Substantia nigra (tissue), 51 donors: ENCODE measurements at places on chromosomes 12 and 14.

DNA sequence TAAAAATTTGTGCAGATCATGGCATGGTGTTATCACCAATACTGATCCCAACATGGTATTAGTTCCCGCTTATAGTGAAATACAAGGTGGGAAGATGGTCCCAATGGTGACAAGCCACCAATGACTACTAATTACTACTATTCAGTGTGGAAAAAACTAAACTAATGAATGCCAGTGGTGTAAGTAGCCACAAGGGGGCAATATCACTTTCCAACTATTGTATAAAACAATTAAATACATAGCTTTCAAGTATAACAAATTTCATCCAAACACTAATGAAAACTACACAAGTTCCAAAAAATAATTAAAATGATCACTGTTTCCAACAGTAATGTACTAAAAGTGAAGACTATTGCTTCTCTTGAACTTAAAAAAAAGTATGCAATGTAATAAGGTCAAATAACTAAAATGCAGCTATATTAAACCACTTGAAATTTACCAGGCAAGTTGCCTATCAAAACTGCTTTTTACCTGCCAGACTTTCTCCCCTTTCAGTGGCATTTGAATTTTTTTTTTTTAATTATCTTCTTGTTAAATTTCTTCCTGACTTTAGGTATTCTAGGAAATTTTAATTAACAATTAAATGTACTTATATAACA, 58.0 kb downstream of the PAPLN start:
- no peak for DNase-seq

DNA sequence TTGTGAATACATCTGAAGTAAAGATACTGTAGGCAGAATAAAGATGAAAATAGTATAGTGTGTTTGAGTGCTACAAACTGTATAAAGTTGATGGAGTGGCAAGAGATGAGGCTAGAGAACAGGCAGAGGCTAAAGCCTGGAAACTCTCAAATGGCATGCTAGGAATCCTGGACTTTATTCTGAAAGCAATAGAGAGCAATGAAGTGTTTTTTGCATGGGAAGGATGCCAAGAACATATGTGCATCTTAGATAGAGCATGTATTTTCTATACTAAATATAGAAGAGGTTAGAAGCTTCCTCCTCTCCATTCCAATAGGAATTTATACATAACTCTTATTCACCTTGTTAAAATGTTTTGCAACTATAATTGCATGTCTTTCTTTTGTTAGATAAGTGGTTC, 86.3 kb upstream of the TMTC2 start:
- DNase-seq: no peak

DNA sequence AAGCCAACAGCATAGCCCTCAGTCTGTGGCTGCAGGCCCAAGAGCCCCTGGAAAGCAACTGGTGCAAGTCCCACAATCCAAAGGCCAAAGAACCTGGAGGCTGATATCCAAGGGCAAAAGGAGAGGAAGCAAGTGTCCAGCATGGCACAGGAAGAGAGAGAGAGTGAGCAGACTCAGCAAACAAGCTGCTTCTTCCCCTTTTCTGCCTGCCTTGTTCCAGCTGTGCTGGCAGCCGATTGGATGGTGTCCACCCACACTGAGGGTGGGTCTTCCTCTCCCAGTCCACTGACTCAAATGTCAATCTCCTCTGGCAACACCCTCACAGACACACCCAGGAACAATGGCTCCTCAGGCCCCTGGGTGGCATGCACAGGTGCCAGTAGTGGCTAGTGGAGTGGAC, 33.5 kb downstream of the SMCO2 start:
- no peak for DNase-seq

DNA sequence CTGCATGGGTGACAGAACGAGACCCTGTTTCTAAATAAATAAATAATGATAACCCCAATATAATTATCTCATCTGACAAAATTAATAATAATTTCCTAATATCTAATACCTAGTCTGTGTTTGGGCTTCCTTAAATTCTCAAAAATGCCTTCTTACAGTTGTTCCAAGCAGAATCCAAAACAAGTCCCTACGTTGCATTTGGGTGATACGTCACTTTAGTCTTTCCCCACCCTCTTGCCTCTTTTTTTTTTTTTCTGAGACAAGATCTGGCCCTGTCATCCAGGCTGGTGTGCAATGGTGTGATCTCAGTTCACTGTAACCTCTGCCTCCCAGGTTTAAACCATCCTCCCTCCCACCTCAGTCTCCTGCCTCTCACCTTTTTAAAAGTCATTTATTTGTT, 26.7 kb downstream of the VEZT start:
- DNase-seq: no peak

DNA sequence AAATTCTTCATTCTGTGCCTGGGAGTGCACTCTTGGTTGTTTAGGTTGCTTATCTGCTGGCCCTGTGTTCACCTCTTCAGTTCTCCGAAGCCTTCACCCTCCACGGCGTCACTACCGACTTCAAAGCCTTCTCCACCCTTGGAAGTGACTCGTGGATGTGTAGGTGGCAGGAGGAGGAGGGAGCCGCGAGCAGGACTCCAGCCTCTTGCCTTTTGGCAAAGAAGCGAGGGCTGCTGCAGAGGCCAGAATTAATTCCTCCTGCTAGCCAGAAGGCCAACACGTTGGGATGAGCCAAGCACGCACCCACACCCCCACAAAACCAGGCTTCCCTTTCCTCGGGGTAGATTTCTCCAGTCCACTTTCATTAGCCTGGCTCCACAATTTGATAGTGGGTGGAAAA, 86.5 kb downstream of the TBX5 start:
- no peak for DNase-seq

DNA sequence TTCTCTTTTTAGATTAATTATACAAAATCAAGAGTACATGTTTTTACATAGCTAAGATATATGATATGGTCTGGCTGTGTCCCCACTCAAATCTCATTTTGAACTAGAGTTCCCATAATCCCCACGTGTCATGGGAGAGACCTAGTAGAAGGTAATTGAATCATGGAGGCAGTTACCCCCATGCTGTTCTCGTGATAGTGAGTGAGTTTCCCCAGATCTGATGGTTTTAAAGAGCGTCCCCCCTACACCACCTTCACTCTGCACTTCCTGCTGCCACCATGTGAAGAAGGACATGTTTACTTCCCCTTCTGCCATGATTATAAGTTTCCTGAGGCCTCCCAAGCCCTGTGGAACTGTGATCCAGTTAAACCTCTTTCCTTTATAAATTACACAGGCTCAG, 21.4 kb upstream of the DRAM1 start:
- DNase-seq: no peak

GRCh38 chr12:18270958-18271460, 9.7 kb downstream of the PIK3C2G start:
- no peak for DNase-seq

GRCh38 chr14:68807148-68807600, 14.3 kb upstream of the ZFP36L1 start:
- peak; percentile 63 for DNase-seq

GRCh38 chr12:69141074-69141473, 98.3 kb upstream of the CPSF6 start:
- no peak for DNase-seq

DNA sequence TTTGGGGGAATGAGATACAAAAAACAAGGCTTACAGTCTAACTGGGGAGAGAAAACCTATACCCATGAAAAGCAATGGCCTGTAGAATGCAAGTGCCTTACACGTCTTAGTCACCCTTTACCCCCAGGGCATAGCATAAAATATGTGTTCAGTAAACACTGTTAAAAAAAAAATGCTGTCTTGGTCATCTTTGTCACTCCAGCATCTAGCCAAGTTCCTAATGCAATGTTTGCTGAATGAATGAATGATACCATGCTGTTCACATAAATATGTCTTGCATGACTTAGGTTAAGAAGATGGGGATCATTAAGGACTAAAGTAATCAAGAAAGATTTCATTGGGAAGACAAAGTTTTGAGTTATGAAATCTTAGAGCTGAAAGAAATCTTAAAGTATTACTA, 38.5 kb downstream of the PPP2R5E start:
- no peak for DNase-seq

- DNase-seq: no peak
Measured at GRCh38 chr12:110012137-110012536, 12.9 kb downstream of the ANKRD13A start.
